Inflammatory macrophage treated with lipopolysaccharide for 1 hour (primary cell): ENCODE measurements at places on chromosomes 4 and X.
A peak's percentile ranks its signal among the peaks of the same experiment; 100 is the strongest.

GRCh38 chr4:155624478-155624877 is 42.2 kb upstream of the GUCY1A1 start:
- DNase-seq, result no peak

GRCh38 chrX:81708487-81708886 is 506.6 kb downstream of the SH3BGRL start:
- no peak for DNase-seq

DNA sequence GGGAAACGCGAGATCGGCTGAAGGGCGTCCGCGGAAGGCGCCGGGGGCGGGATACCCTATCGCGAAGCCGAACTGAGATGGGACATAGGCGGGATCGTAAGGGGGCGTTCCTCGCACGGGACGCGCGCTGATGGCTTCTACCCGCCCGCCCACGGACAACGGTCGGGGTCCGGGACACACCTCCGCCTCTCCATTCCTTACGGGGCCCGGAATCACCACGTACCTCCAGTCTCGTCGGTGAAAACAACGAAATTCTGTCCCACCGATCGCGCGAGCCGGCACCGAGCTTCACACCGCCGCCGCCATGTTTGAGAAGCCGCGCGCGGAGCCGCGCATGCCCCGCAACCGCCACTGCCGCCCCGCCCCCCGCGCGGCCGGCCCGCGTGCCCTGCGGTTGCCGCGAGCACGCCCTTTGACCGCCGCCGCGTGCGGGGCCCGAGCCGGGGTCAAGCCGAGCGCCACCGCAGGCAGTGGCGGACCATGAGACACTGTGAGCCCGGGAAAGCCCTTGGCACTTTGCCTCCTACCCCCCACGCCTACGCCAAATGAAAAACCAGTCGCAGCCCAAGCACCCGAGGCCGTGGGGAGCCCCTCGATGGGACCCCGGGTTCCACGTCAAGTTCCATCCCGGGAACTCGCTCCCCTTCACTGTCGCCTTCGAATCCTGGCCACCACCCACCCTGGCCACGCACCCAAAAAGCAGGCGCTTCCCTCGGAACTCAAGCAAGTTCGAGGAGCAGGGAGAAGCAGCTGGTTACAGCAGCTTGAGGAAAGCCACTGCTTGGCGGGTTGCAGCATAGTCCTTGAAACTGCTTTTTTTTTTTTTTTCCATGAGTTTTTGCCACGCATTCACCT is at the start of gene SCML2:
SCML2 (minus strand) TSS at position 320 of the 855 bp plus-strand sequence. CDS start 20,617 bp downstream, outside the sequence.
- DNase-seq, result peak; percentile 6

DNA sequence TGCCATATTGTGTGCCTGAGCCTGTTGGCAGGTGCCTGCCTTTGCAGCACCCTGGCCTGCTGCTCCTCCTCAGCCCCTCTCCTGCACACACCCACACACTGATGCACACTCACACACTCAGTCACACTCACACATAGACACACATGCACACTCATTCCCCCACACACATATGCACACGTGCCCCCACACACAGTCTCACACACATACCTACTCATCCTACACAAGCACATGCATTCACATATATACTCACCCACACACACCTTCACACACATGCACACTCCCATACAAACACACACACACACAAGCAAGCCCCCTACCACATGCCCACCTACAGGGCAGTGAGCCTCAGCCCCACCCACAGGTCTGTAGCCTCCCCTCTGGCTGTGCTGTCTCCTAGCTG is 245.0 kb downstream of the EVC2 start:
- no peak for DNase-seq

- DNase-seq, result no peak
These were observed 81.7 kb downstream of the PWWP3B start for GRCh38 chrX:106249706-106250379.

DNA sequence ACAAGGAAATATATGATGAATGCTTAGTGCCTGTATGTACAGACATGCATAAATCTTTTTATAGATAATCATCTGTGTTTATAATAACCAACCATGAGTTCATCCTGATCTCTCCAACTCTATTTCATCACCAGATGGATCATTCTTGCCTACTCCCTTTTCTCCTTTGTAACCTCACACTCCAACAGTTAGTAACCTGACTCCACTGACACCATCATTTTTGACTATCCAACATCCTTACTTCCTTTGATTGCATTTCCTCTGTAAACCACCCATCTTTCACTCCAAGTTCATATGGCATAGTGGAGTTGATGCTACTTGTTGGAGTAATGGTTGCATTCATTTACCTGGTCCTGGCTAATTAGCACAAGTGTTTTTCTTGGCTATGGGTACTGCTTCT is 170.6 kb downstream of the ZNF330 start:
- DNase-seq, result no peak

DNA sequence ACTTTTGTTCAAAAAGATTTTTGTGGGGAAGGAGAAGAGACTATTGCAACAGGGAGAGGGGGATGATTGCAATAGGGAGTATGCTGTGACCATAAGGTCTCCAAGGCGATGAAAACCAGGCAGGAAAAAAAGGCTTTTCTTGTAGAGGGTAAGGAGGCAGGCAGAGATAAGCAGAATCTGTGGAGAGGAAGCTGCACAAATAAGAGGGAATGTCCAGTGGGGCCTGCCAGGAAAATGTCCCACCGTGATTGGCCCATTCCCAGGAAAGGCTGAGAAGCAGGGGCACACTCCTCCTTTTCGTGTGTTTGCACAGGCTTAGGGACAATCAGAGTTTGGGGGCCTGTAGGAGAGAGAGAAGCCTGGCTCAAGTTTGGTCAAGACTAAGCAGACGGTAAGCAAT is 29.1 kb downstream of the SPACA5 start:
- DNase-seq, result no peak

DNA sequence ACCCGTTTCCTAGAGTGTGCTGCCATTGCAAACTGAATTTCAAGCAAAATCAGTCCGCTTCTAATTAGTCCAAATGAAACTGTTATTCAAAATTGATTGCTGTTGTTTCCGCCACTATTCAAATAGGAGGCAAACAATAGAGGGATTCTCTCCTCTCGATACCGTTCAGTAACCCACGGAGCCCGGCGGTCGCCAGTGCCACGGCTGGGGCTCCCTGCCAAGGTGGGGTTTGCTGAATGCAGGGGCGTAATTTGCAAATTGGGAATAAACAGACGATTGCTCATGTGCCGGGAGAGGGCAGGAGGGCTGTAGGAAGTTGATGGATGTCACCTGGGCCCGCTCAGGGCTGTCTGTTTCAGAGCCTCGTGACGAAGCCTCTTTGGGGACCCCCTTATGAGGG is 8.8 kb downstream of the ADRA2C start:
- no peak for DNase-seq

DNA sequence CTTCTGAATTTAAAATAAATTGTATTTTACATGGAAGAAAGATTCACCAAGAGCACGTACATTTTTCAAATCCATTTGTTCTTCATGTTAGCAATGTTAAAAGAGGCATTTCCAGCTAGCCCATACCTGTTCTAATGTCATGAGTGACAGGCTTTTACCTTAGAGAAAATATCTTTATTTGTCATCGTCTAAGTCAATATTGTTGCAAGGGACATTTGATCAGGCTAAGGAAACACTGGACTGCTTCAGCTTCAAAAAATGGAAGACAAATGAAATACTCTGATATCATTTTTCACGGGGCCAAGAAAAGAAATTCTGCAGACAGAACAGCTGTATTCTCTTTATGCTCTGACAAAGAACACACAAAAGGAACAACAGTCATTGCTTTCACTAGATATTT is 207.7 kb downstream of the RCHY1 start:
- DNase-seq, result no peak

DNA sequence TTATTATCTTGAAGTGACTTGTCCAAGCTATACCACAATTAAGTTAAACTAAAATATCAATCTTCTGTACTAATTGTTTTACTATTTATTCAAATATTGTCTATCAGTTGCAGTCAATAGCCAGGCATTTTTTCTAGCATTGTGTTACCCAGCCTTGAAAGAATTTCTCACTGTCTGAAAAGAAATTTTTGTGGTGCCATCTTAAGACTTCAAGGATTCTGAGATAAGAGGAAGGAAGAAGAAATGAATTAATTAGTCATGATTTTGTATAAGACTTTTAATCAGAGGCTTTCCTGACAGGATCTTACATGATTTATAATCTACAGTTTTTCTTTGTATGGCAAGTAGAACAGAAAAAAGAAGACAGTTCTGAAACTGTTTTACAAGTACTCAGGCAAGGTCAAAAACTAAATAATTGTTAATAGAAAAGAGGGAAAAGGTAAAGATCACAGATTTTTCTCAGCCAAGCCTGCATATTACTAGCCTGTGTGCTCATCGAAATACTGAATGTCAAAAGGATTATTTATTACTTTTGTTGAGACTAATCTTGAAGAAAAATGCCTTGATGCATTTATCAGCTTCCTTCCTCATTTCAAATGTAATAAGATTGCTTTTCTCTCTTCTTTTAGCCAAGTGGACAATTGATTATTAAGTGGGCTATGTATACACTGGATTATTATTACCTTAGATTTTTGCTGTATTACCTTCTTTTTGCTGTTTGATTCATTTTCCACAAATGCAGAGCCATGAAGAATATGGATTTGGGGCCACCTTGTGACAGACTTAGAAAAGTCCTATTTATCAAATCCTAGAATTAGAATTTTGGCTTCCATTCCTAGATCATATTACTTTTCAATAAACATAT is 53.8 kb downstream of the CXCL1 start:
- peak; percentile 59 for DNase-seq

DNA sequence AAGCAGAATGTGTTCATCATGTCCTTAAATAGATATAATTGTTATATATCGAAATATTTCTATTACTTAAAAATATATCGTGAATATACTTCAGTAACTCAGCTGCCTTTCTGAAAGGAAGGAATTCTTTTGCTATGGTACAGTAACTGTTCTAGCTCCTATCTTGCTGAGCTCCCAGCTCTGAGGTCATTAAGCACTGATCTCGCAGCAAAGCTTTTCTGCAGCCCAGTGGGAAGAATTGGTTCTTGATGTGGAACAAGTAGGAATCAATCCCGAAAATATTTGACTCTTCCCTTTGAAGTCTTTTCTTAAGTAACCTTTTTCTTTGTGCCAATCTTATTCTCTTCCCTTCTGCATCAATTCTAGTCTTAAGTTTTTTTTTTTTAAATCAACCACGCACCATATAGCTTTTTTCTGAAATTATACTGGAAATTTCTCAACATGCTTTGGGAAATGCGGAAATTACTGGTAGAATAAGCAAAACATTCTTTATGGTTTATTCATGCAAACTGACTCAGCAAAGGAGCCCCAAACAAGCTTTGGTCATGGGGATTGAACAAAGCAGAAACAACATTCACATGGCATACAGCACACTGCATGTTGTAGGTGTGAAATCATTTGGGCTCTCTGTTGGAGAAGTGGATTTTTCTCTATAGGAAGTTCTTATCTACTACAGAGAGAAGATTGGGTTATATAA is 428.9 kb upstream of the GNPDA2 start:
- DNase-seq, result no peak

DNA sequence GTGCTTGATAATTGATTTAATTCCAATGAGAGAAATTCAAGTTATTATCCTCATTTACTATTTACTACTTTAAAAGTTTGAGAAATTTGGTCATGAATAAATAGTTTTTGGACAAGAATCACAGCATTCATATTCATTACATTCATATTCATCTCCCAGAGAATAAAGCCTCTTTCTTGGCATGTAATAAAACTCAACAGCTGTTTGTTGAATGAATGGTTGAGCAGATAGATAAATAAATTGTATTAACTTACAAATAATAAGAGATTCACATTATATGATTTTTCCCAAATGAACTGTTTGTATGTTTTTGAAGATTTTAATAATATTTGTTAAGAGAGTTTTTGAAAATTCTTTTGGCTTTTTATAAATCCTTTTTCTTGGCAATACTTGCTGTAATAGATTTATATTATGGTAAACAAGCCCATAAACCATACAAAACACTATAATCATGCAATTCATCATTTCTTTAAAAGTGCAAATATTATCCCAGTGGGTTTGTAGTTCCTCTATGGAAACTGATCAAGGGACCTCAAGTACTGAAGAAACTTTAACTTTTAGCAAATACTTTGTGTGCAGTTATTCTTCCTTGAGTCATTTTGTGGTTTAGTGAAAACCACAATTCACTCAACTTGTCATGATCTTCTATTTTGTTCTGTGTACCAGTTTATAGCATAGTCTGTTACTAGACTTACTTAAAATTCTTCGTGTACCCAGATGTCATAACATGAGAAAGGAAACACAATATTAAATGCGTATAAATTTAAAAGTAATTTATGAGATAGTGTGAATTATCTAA is 371.8 kb downstream of the ADGRL3 start:
- DNase-seq, result no peak

GRCh38 chr4:133178956-133179355 is 29.9 kb downstream of the PCDH10 start:
- no peak for DNase-seq

DNA sequence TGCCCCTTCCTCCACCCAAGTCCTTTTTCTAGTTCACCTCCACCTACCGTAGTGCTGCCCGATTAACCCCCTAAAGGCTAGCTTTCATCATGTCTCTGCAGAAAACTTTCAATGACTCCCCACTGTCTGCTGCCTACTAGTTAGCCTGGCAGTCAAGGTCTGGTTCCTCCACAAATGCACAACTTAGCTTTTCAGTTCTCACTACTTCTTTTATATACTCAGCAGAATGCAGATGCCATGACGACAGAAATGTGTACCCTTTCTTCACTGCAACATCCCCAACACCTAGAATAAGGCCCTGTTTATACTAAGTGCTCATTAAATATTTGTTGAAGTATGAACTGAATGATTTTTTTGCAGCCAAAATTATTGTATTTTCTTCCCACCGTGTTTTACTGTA is 30.9 kb upstream of the RASGEF1B start:
- DNase-seq, result no peak

GRCh38 chrX:45788315-45788714 is 587.6 kb upstream of the DIPK2B start:
- no peak for DNase-seq

GRCh38 chr4:70691661-70692060 is 3.3 kb downstream of the UTP3 start:
- peak; percentile 78 for DNase-seq

DNA sequence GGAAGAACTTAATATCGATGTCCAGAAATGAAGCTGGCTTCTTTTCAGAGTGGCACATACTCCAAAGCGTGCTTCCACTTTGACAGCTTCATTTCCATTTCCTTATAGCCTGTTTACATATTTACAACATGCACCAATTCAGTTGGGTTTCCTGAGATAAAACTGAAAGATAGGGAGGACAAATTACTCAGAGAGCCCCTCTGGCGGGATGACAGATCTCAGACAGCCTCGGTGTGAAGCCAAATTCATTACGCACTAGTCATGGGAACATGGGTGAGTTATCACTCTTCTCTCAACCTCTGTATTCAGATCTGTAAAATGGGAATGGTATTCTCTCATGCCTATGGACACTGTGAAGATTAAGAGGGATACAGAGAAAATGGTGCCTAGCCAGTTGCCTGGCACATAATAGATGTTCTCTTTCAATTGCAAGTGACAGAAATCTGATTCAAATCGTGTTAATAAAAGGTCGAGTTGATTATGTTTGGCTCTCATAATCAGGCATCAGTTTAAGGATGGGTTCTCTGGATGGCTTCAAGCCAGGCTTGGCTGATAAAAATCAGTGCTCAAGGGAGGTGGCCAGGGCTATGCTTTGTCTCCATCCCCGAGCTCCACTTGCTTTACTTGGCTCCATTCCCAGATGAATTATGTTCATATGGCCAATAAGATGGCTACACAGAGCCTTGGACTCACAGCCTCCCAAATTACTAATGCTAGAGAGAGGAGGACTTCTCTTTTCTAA is 132.2 kb upstream of the C1QTNF7 start:
- no peak for DNase-seq
